ENCODE measurements at places on chromosomes 4 and X. TPM values are rescaled to one million over a fixed set of nuclear protein-coding genes. Genes with fewer than 3 reads are reported as not detected.

Gene TAF7L
- 0.61 TPM for polyA plus RNA-seq

Gene C4orf36
- polyA plus RNA-seq = 0.42 TPM

Gene UGT8
- polyA plus RNA-seq = 3.0 TPM

Gene FAM9B
- 0.14 TPM for polyA plus RNA-seq

Gene UCP1
- not detected for polyA plus RNA-seq

Gene MTMR1
- polyA plus RNA-seq = 20.1 TPM

Gene CLDN2
- polyA plus RNA-seq = 1.3 TPM

Gene SLC30A9
- polyA plus RNA-seq = 137 TPM

Gene AFM
- 13.2 TPM for polyA plus RNA-seq

Gene PRDM5
- 18.6 TPM for polyA plus RNA-seq

Gene RGN
- 35.3 TPM for polyA plus RNA-seq

Gene FAM133A
- polyA plus RNA-seq = 0.08 TPM

Gene KLHL4
- polyA plus RNA-seq = 8.9 TPM

Gene AKAP4
- polyA plus RNA-seq = 0.17 TPM

Gene BTK
- 2.9 TPM for polyA plus RNA-seq

Gene CT45A2
- polyA plus RNA-seq = not detected

Gene RNF113A
- polyA plus RNA-seq = 11.5 TPM

Gene PAGE2B
- polyA plus RNA-seq = 0.66 TPM

Gene P2RY8
- 0.93 TPM for polyA plus RNA-seq

Gene ZMAT1
- 11.1 TPM for polyA plus RNA-seq

Gene SYN1
- 5.5 TPM for polyA plus RNA-seq

Gene GABRQ
- 1.6 TPM for polyA plus RNA-seq

Gene OR13H1
- not detected for polyA plus RNA-seq

Gene DMD
- 17.2 TPM for polyA plus RNA-seq

Gene BTC
- polyA plus RNA-seq = 6.0 TPM

Gene OGT
- 182 TPM for polyA plus RNA-seq

Gene ADH1A
- 1.0 TPM for polyA plus RNA-seq

Gene NPNT
- 198 TPM for polyA plus RNA-seq

Gene ZNF595
- 14.2 TPM for polyA plus RNA-seq

Gene LARP7
- polyA plus RNA-seq = 111 TPM

Gene PPP4R3C
- not detected for polyA plus RNA-seq

Gene GABRE
- 8.5 TPM for polyA plus RNA-seq

Gene DCAF12L2
- 2.7 TPM for polyA plus RNA-seq

Gene PAGE5
- not detected for polyA plus RNA-seq

Gene RENBP
- polyA plus RNA-seq = 5.4 TPM
